ENCODE measurements at places on chromosomes 3 and 15.
A peak's percentile ranks its signal among the peaks of the same experiment; 100 is the strongest.

DNA sequence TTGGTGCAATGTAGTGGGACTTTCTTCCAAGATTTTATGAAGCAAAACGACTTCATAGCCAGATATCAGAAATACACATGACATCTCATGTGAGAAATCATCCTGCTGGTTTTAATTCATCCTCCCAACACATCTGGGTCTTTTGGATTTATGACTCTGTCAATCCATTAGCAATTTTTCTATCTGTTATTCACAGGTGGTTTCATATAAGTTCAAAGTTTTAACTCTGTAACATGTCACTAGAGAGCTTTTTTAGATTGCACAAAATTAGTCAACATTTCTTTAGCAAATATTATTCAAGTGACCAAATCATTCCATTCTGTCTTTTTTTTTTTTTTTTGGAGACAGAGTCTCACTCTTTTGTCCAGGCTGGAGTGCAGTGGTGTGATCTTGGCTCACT is 30.4 kb downstream of the SQOR start:
- DNase-seq: no peak

DNA sequence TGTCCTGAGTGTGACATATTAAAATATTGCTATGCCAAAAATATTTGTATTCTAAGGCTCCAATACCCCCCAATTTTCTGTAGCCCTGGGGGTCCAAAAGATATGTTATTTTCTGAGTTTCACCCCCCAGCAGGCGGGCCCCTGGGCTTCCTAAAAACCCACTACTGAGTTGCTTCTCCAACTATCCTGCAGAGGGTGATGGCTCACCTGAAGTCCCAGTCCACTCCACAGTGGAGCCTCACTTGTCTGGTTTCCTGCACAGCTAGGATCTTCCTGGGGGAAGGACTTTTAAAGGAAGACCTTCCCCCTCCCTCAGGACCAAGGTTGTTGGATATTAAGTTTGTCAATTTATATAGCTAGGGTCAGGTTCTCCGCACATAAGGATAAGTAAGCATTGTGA is 1181.4 kb downstream of the ROBO2 start:
- DNase-seq: no peak

DNA sequence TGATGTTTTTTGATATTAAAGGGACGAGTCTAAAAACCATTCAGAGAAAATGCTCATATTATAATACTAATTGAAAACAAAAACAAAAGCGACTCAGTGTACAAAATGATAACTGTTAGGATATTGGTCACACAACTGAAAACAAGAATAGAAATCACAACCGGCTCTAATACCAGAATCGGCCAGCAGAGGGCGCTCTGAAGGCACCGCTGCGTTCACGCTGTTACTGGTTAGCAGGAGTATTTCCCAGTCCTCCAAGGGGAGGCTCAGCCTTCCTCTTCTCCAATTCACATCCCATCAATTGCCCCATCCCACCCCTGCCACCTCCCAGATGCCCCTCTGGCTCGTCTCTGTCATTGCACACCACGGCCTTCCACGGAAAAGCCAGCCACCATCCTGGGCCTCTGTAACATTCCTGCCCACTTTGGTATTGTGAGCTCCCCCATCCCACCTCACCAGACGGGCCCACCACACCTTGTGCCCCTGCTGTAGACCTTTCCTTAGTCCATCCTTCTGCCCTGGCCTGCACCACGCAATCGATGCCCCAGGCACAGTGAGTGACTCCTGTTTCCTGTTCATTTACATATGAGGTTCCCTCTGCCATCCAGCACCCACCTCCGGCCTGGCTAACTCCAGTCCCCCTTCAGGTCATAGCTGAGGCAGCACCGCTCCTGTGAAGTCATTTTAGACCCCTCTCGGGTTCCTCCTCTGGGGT is 8.5 kb downstream of the FAM107A start:
- peak; percentile 42 for DNase-seq

DNA sequence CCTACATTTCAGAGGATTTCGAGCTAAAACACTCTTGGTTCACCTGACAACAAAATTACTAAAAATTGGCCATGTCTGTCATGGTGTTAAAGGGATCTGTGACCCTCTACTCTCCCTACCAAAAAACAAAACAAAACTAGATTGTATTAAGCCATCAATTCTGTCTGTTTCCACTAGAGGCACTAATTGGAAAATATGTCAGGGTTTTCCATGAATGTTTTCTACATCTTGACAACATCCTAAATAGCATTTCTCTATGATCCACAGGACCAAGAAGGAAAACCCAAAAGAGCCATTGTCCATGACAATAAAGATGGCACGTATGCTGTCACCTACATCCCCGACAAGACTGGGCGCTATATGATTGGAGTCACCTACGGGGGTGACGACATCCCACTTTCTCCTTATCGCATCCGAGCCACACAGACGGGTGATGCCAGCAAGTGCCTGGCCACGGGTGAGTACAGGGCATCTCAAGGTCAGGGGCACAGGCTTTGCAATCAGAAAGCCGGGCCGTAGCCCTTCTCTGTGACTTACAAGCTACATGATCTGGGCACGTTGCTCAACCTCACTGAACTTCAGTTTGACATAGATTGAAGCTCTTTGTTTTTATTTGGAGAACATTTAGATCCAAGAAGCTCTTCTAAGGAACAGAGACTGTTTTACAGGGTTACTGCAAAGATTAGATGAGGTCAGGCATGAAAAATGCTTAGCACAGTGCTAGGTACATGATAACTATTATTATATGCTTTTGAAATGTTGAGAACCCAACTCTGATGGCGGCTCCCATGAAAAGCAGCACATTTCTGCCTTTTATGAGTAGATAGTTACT is 74.8 kb downstream of the DNASE1L3 start:
- no peak for DNase-seq

GRCh38 chr3:150770681-150771080 is 7.7 kb upstream of the SIAH2 start:
- no peak for DNase-seq

GRCh38 chr3:4575381-4575780 is 82.2 kb downstream of the ITPR1 start:
- DNase-seq: no peak

All from fibroblast of skin of left quadriceps (primary cell).